Kasumi-1 (cell line): ENCODE measurements at places on chromosomes 5 and 9.

GRCh38 chr5:174571662-174572397 is 152.6 kb upstream of the MSX2 start:
- DNase-seq, result no peak

DNA sequence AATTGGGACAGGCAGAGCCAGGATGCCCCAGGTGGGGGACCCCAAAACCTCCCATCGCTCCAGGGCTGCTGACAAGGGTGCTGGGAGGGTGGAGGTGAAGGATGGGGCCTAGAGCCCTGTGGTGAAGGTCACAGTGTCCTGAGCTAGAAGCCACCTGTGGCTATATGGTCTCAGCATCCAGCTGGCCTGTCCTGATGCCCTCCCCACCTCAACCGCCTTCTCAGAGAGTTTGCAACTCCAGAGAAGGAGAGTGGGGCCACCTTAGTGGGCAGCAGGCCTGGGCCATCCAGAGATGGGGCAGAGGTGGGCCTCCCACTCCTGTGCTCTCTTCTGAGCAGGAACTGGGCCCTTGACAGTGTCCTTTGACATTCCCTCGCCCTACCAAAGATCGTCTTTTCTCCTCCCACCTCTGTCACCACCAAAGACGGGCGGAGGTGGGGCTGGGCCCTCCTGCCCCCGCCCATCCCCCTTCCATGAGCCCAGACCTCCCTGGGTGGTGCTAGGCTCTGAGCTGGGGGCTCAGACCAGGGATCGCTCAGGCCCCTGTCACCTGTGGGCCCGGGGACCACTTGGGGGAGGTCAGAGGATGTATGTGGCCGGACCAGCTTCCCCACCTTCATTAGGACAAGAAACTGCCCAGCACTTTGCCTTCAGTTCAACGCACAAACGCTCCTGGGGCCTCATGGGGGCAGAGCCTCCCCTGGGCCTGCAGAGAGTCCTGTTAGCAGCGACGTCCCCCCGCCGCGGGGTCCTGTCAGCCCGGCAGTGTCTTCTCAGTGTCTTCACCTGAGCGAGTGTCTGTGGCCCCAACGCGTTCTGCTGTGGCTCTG is 10.0 kb upstream of the DOLPP1 start:
- no peak for DNase-seq

GRCh38 chr5:15695215-15695731 is 195.3 kb downstream of the FBXL7 start:
- no peak for DNase-seq

- DNase-seq, result peak; percentile 93
Measured at GRCh38 chr5:108858959-108859358, 111.3 kb downstream of the FER start.

DNA sequence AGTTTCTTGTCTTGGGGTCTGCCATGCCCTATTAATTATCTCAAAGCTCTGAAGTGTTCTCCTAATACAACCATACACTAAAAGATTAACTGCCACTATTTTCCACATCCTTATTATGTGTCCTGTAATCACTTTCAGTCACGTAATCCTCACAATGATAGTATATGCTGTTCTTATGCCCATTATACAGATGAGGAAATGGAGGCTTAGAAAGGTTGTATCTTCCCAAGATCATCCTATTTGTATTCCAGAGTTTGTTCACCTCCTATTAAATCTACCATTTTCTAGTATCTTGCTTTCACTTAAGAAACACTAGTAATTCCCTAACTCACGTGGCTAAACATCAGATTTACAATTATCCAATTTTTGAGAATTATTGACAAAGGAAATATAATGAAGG is 2.9 kb upstream of the ARHGEF28 start:
- no peak for DNase-seq
